ENCODE measurements at places on chromosomes 3 and 15. TPM values are rescaled to one million over a fixed set of nuclear protein-coding genes. Genes with fewer than 3 reads are reported as not detected.

HHLA2 gene
- 21.9 TPM for polyA plus RNA-seq

BCL2A1 gene
- 0.26 TPM for polyA plus RNA-seq

DNA sequence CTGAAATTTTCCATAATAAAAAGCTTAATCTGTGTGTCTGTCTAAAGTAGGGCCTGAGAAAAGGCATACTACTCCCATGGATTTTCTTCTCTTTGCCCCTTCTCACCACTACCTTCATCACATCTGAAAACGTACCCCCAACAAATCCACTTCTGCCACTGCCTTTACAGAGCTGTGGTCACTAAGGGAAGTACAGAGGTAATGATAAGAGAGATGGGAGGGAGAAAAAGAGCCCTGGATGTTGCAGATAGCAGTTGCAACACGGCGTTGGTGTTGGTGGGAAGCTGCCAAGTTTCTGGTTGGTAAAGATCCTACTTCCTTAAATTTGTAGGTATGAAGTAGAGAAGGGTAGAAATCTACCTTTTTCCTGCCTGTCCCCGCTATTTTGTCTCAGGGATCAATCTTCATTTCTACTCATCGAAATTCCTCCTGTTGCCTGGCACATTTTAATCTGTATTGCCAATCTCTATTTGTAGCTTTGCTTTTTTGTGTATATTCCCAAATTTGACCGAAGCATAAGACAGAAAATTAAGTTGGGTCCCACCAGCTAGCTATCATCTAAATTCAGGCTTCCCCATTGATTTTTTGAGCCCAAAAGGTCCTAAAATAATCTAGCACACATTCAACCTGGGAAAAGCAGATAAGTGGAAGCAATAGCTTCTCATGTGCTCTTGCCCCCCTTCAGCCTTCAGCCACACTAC lies 102.9 kb downstream of the TFDP2 start:
- DNase-seq: no peak

- peak; percentile 5 for DNase-seq
Measured at GRCh38 chr15:86691091-86691663, 611.5 kb downstream of the AGBL1 start.

DNA sequence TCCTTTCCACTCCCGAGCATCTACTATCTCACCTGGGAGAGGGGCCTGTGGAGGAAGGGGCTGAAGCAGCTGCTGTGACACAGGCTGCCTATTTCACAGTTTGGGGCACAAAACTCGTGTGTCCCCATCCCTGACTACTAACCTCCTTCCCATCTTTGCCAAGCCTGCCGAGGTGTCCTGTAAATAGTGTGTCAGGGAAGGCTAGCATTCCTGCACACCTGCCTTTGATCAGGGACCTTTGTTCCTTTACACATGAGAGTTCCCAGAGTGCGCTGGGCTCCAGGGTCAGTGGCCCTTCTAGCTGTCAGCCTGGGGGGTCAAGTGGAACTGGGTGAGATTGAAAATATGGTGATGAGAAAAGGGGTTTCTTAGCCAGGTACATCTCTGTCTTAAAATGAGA lies 13.0 kb upstream of the TF start:
- DNase-seq: no peak

GRCh38 chr15:65821070-65821469 lies 29.0 kb upstream of the DENND4A start:
- no peak for DNase-seq

GRCh38 chr3:147008886-147009285 lies 397.5 kb downstream of the ZIC4 start:
- DNase-seq: no peak
